Stimulated activated CD8-positive, alpha-beta memory T cell treated with anti-CD3 and anti-CD28 coated beads, Interleukin-4, amount 100 ng/mL, for 48 hours (primary cell): ENCODE measurements at places on chromosomes 12 and 14.
A peak's percentile ranks its signal among the peaks of the same experiment; 100 is the strongest.

DNA sequence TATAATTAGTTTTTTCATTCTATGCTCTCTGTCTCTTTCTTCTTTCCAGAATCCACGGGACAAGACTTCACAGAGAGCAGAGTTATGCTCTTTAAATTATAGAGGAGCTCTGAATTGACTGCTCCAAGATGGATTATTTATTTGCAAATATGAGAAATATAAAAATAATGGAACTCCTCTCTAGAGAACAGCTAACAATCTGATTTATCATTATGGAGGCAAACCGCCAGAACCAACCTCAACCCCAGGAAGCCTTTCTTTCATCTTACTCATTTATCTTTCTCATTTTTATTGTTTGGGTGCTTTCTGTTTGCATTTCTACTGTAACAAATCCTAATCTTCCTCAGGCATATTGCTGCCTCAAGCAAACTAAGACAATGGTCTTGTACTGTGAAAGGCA is 216.5 kb downstream of the C12orf50 start:
- DNase-seq = no peak

DNA sequence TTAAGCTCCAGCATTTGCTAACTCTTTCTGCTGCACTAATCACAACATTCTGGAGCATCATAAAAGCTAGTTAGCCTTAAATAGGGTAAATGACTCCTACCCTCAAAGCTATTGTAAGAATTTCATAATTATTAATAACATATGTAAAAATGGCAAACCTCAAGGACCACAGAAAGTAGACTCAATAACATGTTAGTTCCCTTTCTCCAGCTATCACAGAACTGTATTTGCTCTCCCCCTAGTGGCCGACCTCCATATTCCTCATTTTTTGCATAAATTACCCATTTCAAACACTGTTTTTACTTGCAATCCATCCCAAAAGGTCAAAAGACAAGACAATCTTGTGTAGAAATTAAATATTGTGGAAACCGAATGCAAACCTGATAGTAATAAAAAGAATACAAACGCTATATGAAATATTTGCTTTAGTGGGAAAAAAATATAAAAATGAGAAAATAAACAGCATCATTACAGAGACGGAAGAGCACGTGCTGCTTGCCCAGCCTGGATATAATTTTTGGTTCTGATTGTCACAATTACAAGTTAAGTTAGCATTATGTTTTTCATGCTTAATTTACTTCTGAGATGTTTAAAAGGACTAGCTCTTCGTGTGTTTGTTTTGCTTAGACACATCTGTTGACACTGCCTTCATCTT is 97.9 kb downstream of the RERGL start:
- peak; percentile 28 for DNase-seq

- DNase-seq = peak; percentile 66
Measured at GRCh38 chr12:108495054-108495453, 20.0 kb upstream of the FICD start.

DNA sequence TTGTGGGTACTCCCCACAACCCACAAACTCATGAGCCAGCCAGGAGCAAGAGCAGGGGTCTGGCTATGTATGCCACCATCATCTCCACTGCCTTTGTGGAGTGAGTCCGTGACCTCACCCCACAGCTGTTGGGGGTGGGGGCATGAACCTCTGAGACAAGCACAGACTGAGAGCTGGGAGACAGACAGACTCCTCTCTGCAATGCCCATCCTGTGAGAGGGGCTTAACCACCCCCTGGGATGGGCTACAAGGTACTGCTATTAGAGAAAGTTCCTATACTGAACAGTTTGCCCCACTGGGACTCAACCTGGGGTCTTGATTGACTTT is 84.5 kb downstream of the PITPNM2 start:
- no peak for DNase-seq

DNA sequence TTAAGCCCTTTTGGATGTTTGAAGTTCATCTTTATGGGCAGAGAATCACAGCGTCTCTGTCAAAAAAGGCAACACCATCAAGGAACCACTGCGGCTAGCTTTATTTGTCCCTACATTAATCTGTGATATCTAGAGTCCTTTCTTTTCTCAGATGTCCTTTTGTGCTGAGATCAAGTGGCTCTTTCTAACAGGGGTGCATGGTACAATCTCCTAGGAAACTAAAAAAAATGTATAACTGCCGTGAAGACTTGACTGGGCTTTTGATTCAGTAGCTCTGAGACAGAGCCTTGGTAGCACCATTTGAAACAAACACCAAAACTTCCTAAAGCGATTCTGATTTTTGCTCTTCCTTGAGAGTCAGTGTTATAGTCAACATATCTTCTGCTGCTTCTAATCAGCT is 33.3 kb downstream of the KCNK13 start:
- no peak for DNase-seq

DNA sequence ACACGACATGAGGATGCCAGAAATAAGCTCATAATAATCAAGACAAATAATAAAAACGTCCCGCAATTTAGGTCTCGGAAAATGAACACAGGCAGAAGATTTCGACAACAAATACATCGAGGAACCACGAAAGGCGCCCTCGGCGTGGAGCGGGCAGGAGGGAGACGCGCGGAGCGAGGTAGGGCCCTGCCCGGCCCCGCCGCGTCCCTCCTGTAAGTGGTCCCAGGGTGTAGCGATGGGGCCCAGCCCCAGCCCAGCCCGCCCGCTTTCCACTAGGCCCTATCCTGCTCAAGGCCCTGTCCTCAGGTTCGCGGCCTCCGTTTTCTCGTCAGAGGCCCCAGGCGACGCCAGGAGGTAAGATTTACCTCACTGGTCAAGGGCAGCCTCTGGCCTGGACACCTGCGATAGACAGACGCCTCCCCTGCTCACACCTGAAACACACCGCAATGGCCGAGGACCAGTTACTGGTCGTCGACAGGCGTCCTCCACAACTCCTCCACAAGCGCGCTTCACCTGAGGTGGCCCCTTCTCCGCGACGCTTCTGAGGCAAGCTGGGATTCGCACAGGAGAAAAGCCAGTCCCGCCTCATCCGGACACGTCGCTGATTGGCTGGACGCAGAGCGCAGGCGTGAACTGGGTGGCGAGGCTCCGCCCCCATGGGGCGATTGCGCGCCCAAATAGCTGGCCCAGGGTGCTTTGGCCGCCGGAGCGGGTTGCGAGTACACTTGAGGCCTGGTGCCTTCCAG is at the start of gene SYCP3:
Gene SYCP3, minus strand, starts transcription at position 543 of the 746 bp plus-strand sequence. CDS start 1,527 bp downstream, outside the sequence.
- DNase-seq = no peak

DNA sequence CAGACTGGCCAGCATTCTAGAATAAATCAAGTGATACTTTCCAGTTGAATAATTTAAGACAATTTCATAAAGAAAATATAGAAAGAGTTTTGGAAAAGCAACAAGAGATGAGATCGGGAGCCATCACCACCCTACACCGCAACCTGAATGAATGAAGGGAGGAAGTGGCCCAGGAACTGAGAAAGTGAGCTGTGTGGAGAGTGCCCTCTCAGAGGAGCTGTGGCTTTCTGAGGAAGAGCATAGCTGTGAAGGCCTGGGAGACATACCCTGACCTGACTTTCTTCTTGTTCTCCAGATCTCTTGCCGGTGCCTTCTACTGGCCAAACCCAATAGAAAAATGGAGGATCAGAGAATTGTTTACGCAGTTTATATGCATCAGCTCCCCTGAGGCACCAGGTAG is 79.3 kb upstream of the TSPAN8 start:
- DNase-seq = no peak

- no peak for DNase-seq
Measured at GRCh38 chr12:27076468-27076867, 5.9 kb downstream of the C12orf71 start.

DNA sequence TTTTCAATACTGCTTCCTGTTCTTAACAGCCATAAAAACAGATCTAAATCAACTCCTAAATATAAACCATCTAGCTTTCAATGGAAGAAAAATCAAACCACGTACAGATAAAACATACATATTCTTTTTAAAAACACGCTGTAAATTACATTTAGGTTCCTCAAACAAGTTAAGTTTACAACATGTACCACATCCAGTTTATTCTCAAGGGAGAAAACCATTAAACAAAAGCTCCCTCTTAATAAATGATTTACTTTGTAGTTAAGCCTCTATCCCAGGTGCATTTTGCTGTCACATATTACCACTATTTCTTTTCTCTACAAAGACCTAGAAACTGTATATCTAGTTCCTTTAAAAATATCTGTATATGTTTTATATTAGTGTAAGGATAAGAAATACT is 3.1 kb downstream of the NUMB start:
- DNase-seq = no peak

- no peak for DNase-seq
Measured at GRCh38 chr12:110193196-110193595, 69.0 kb downstream of the IFT81 start.

DNA sequence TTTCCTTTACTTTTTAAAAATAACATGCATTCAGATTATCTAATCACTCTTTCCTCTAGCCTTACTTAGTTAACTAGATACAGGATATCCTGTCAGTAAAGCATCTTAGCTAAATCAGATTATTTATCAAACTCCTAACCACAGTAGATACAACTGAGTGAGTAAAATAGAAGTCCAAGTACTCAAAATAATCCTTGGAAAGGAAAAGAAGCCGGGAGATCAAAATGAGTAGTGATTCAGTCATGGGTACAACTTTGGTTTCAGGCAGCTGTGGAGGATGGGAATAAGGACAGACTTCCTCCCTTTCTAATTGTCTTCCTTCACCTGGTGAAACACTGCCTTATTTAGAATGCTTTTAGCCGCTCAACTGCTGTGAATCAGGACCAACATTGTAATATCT is 29.4 kb downstream of the GNG2 start:
- DNase-seq = no peak

GRCh38 chr14:90281261-90281660 is 24.9 kb downstream of the PSMC1 start:
- DNase-seq = no peak

GRCh38 chr12:91349476-91349875 is 166.9 kb upstream of the DCN start:
- DNase-seq = no peak

- DNase-seq = peak; percentile 48
Measured at GRCh38 chr14:52961060-52961639, 10.3 kb upstream of the FERMT2 start.

DNA sequence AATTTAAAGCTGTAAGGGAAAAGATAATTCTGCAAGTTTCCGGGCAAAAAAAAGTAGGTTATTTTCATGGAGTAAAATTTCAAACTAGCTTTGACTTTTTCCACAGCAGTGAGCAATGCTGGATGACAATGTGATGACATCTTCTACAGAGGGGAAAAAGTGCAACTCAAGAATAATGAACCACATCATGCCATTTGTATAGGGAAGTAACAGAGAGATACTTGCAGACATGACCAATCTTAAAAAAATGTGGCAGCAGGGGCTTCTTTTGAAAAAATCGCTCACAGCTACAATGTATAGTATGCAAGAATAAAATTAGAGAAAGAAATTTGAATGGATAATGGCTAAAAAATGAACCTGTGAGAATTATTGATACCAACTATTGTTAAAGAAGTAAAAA is 115.5 kb downstream of the DHRS2 start:
- no peak for DNase-seq

GRCh38 chr14:89720741-89721729 is 233.5 kb downstream of the EFCAB11 start:
- DNase-seq = peak; percentile 71

GRCh38 chr12:46921764-46922133 is 96.0 kb upstream of the SLC38A4 start:
- DNase-seq = no peak

DNA sequence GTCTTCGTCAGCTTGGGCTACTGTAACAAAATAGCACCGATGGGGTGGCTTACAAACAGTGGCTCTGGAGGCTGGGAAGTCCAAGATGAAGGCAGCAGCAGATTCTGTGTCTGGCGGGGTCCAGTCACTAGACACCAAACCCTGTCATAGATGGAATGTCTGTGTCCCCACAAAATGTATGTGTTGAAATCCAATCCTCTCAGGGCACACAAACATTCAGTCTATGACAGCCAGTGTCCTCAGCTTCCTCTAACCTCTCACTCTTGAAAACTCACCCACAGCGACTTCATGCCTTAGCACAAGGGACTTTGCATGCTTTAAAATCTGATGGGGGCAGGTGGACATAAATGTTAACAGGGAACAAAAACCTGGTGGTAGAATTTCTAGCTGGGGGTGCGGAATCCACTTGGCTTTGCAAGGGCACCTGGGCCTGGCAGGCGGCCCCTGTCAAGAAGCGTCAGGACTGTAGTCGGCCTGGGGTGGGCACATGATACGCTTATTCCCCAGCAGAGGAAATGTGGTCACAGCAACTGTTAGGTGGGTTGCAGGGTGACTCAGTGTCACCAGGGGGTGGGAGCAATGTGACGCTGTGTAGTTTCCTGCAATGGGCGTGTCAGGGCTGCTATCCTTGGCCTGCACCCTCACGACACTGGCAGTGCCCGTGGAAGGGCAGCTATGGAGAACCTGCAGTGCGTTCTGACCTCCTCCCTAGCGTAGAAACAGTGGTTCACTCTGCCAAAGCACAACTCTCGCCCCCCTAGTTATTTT is 17.7 kb downstream of the RIN3 start:
- DNase-seq = peak; percentile 85

DNA sequence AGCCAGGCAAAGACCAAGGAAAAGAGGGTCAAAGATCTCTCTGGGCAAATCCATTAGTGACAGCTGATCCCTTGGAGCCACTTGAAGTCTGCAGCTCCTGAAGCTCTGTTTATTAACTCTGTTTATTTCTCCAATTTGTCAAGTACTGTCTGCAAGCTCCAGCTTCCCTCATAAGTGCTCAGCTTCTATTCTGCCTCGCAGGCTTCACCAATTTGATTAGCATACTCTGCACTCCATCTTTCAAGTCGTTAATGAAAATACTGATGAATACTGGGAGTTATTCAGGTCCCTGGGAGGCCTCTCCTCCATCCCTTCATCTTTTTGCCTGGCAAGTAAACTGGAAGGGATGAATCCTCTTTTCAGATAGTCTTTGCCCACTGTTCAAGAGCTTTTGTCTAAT is 54.3 kb downstream of the TTC9 start:
- DNase-seq = no peak

DNA sequence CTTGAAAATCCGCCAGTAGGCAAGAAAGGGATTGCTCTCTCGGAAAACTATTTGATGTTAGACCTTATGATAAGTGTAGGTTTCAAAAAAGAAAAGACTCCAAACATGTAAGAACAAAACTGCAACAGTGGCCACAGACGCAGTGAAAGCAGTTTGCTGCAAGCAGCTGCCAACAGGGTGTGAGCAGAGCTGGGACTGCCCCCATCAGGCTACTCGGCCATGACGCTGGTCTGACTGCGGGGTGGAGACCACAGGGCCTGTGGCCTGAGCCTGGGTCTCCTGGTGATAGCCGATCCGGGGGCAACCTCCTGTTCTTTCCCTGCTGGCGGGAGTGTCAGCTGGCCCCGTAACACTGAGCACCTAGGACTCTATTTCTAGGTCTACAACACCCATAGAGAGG is 63.2 kb downstream of the AMN start:
- DNase-seq = no peak

DNA sequence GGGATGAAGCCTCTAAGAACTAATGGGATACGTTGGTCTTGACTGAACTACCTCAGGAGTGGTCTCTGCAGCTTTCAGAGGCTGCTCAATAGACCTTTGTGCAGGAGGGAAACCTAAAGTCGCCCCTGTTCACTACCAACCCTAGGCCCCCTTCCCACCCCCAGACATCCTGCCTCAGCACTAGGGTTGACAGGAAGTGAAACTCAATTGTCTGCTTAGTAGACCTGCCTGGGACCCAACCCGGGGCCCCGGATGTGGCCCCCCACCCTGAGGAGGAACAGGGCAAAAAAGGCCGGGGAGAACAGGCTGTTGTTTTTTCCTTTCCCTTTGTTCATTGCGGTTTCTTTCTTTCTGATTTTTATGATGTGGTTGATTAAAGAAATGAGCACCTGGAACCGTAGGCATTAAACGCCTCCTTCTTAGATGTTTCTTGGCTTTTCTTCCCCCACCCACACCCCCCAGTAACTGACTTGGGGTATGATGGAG is 1.6 kb upstream of the DGKA start:
- peak; percentile 84 for DNase-seq
